ENCODE measurements at places on chromosomes 5 and 9.

DNA sequence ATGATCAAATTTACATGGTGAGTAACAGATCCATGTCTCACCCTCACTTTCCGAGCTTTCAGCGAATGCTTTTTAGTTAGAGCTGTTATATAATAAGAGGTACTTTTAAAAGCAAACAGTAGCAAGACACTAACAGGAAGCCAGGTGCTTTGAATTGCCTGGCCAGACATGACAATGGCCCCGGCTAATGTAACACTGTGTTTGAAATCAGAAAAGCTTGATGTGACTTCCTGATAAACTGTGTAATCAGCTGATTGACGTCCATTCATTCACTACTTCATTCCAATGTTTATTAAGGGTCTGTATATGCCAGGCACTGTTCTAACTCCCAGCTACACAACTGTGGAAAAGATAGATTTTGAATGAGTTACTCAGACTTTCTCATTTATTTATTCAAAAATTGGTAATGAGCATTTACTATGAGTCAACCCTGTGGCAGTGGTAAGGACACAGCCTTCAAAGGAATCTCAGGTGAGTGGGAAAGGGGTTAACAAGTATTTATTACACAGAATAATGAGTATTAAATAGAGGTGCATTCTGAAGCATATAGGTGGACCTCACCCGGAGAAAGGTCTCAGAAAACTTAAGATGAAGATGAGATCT lies 26.6 kb downstream of the DPYSL3 start:
- DNase-seq = no peak

DNA sequence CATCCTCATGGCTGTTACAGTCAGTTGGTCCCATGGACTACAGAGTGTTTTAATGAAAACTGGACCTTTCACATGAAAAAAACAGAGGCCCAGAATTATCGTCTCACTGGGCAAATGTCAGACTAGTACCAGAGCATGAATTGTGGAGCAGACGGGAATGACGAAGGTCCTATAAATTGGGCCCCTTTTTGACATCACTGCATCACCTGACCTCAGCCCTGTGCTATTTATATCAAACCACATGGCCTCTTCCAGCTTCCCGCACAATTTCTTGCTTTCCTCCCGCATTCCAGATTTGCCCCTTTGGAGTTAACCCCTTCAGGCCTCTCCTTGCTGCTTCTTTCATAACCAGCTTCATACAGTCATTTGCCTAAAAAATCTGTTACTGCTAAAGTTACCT lies 301.7 kb downstream of the ATPSCKMT start:
- DNase-seq = no peak

- no peak for DNase-seq
Observed at GRCh38 chr9:18022642-18023041, 443.8 kb downstream of the SH3GL2 start.

DNA sequence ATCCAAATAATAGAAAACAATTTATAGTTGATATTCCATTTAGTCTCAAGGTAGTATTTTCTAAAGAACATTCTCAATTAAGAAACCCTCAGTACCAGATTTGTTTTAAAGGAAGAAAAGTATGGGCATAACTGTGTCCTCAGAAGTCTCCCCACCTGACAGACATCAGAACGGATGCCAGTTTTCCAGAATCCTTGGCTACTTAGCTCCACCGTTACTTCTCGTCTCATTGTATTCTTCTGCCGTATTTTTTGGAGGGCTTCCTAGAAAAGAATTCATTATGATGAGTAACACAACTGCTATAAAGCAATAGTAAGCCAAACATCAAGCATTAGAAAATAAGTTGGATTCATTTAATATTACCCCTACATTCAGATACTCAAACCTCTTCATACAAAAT lies 67.8 kb downstream of the DROSHA start:
- DNase-seq = no peak

- no peak for DNase-seq
Observed at GRCh38 chr5:142615948-142616347, 69.9 kb downstream of the FGF1 start.

DNA sequence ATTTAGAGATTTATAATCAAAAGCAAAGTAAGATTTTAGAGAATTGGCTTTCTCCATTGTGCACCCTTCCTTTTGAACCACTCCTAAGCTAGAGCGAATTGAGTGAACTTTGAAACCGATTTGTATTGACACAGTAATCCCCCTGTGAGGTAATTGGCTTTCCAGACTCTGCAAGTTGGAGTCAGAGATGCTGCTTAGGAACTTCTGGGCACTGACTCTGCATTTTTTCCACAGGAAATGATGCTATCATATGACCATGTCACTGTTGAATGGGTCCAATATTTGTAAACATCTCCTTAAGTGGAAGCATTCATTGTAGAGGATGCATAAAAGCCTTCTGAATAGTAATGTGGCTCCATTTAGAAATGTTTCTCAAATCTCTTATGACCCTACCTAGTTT lies 394.4 kb upstream of the ZNF608 start:
- no peak for DNase-seq

GRCh38 chr5:88536146-88536545 lies 267.5 kb upstream of the TMEM161B start:
- no peak for DNase-seq

GRCh38 chr5:116372931-116373597 lies 201.6 kb downstream of the SEMA6A start:
- no peak for DNase-seq

- no peak for DNase-seq
Observed at GRCh38 chr5:102794677-102795331, 39.7 kb downstream of the PAM start.

GRCh38 chr5:140303966-140304365 lies 1.1 kb upstream of the PFDN1 start:
- no peak for DNase-seq

- DNase-seq = no peak
Observed at GRCh38 chr5:68777135-68777534, 316.7 kb upstream of the SLC30A5 start.

GRCh38 chr5:111762895-111763294 lies 5.9 kb upstream of the NREP start:
- no peak for DNase-seq

GRCh38 chr9:27589462-27589861 lies 16.2 kb upstream of the C9orf72 start:
- DNase-seq = no peak

- DNase-seq = peak; percentile 68
Observed at GRCh38 chr9:89605465-89606048, 745 bp downstream of the GADD45G start.

DNA sequence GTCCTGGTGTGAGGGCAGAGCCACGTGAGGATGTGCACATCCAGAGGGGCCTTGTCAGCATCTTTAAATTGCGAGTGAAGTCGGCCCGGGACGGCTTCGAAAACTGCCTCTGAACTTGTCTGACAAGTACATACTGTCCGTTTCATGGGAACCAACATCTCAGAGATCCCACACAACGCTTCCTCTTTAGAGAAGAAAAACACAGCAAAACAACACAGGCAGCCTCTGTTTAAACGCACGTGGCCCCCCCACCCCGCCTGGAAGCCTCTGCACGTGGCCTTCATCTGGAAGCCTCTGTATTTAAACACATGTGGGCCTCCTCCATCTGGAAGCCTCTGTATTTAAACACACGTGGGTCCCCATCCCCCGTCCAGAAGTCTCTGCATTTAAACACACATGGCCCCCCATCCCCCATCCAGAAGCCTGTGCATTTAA lies 29.2 kb downstream of the CEP72 start:
- no peak for DNase-seq

Measured in stimulated activated CD4-positive, alpha-beta T cell treated with anti-CD3 and anti-CD28 coated beads, Interleukin-4, amount 100 ng/mL, for 4 hours (primary cell).